Tracheal epithelial cell (primary cell): ENCODE measurements at places on chromosomes 6 and 20. TPM values are rescaled to one million over a fixed set of nuclear protein-coding genes. Genes with fewer than 3 reads are reported as not detected.

CPXM1 gene
- total RNA-seq: not detected in 2 replicates

DEF6 gene
- total RNA-seq: 21.0 and 42.8 TPM in 2 replicates

BANF2 gene
- not detected in 2 replicates for total RNA-seq

FOXP4 gene
- total RNA-seq: 1.4 and 2.3 TPM in 2 replicates

FANCE gene
- total RNA-seq: 34.2 and 77.2 TPM in 2 replicates

ID4 gene
- total RNA-seq: 1.2 and 2.6 TPM in 2 replicates

TMEM170B gene
- total RNA-seq: 0.21 and 0.24 TPM in 2 replicates

ELOVL5 gene
- total RNA-seq: 35.9 and 53.5 TPM in 2 replicates

CD93 gene
- 0.21 and 0.24 TPM in 2 replicates for total RNA-seq

IL17A gene
- not detected in 2 replicates for total RNA-seq

PTK7 gene
- total RNA-seq: 63.7 and 121 TPM in 2 replicates

EYA2 gene
- 2.9 and 10.0 TPM in 2 replicates for total RNA-seq

CLPSL1 gene
- not detected in 2 replicates for total RNA-seq

THEMIS gene
- total RNA-seq: under 0.01 TPM in 1 of 2 replicates, not detected in the other

DAAM2 gene
- total RNA-seq: 0.24 TPM in 1 of 2 replicates, not detected in the other

RRAGD gene
- total RNA-seq: 5.5 and 15.4 TPM in 2 replicates

WASF1 gene
- total RNA-seq: 6.3 and 8.7 TPM in 2 replicates

TMEM244 gene
- total RNA-seq: not detected in 2 replicates

THBD gene
- 51.6 and 59.9 TPM in 2 replicates for total RNA-seq

CCN2 gene
- total RNA-seq: 2.1 and 12.5 TPM in 2 replicates

VWA7 gene
- total RNA-seq: 0.43 and 0.48 TPM in 2 replicates

PRDM13 gene
- total RNA-seq: not detected in 2 replicates

GABBR1 gene
- total RNA-seq: 4.9 and 9.6 TPM in 2 replicates

CRISP3 gene
- total RNA-seq: not detected in 2 replicates

ADGRB3 gene
- total RNA-seq: under 0.01 TPM in 1 of 2 replicates, not detected in the other

TRDN gene
- total RNA-seq: not detected in 2 replicates

C20orf144 gene
- 0.24 TPM in 1 of 2 replicates, not detected in the other for total RNA-seq

MPIG6B gene
- not detected in 2 replicates for total RNA-seq

PABPC1L gene
- total RNA-seq: 8.1 and 11.8 TPM in 2 replicates
